ENCODE measurements at places on chromosomes 12 and 14. TPM values are rescaled to one million over a fixed set of nuclear protein-coding genes. Genes with fewer than 3 reads are reported as not detected.

- DNase-seq = no peak
Measured at GRCh38 chr12:132307976-132308852, 21.2 kb downstream of the GALNT9 start.

- no peak for DNase-seq
Measured at GRCh38 chr14:25464078-25464477, 414.1 kb upstream of the STXBP6 start.

Gene PSMC6
- total RNA-seq = 53.4 TPM

DNA sequence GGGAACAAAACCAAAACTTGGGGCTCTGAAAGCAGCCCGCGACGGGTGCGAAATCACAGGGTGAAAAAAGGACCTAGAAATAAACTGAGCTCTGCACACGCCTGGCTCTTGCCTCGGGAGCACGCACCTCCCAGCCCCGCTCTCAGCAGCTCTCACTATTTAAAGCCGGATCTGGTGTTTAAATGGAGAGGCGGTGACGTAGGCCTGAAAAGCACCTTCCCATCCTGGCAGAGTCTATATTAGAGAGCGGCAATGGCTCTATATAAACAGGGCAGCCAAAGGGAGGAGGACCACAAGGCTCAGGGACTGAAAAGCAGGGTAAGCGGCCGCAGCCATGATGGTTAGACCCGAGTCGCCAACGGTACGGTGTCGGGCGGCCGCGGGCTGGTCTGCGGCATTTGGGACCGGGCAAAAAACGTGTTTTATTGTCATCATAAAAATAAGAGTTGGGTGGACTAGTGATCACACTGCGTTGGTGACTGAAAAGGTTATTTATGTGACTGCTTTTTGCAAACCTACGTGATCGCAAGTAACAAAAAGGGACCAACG lies 1.5 kb downstream of the GTF2A1 start:
- DNase-seq = peak; percentile 98

Gene TMPRSS12
- not detected for total RNA-seq

DNA sequence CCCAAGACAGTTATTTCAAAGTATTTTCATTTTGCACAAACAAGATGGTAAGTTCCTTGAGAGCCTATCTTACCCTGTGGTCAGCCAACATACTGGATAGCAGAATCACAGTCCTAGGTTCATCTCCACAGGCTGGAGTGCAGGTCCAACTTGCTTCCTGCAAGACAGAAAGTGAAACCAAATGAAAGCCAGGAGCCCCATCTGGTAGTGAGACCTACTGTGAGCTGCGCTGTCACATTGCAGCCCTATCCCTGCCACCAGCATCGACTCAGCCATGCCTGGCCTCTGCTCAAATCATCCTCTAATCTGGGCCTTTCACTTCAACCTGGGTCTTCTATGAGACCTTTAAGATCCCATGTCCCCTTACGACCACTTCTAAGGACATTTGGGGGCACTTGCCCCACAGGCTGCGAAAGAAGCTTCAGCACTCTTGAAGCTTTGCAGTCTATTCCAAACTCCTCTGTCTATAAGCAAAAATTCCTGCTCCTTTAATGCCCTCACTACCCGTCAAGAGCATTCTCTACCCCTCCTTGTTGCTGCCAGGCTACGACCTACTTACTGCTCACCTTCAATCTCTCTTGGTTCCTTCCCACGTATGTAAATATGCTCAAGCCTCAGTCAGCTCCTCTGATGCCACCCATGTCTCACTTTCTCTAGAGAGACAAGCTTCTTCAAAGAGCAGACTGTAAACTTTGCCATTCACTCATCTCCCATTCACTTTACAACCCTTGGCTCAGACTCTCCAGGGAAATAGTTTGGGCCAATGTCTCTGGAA lies 55.9 kb upstream of the TSPAN11 start:
- no peak for DNase-seq

Gene MMP17
- total RNA-seq = 9.9 TPM

Gene ENDOU
- total RNA-seq = under 0.01 TPM

DNA sequence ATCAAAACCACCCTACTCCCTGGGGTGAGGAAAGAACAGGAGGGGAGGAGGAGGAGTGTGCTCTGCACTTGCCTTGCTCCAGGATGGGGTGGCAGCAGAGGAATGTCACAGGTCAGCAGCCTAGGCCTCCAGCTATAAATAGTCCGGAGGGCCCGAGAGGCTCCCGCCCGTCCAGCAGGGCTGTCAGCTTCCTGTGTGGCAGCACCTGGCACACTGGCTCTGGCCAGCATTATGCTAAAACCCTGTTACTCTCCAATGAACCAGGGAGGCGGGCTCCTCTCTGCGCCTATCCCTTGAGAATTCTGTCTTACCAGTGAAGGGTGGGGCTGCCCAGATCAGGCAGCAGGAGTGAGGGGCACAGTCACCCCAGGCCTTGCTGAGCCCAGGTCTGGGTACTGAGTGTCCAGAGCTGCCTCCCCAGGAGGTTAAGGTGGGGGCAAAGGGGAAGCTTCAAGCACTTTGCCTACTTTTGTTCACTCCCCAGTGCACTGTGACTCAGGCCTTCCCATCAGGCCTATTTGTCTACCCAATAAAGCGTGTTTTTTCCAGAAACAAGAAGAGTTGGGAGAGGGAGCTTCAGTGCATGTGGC lies 1.2 kb upstream of the COX14 start:
- no peak for DNase-seq

GRCh38 chr12:124633365-124634362 lies 66.3 kb upstream of the NCOR2 start:
- no peak for DNase-seq

Gene WBP11
- total RNA-seq = 11.5 TPM

GRCh38 chr14:98909251-98909944 lies 362.6 kb downstream of the BCL11B start:
- DNase-seq = peak; percentile 1

Gene CLEC2A
- not detected for total RNA-seq

GRCh38 chr14:53968726-53969125 lies 12.1 kb upstream of the BMP4 start:
- no peak for DNase-seq

DNA sequence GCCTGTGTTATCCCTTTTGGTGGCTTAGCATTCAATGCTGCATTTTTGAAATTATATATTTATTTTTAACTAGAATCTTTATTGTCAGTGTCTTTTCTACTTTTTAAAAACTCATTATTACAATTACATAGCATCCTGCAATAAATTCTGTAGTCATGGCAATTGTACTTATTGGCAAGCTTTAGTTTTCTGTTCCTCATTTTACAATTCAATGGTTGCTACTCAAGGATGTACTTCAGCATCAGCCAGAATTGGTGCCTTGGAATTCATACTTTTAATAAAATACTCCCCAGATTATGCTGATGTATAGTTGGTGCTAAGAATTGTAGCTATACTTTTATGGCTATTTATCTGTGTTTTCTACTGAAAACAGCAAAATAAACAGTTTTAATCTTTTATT lies 1756.8 kb upstream of the SEL1L start:
- DNase-seq = no peak

- no peak for DNase-seq
Measured at GRCh38 chr14:93707475-93707874, 80.8 kb downstream of the PRIMA1 start.

DNA sequence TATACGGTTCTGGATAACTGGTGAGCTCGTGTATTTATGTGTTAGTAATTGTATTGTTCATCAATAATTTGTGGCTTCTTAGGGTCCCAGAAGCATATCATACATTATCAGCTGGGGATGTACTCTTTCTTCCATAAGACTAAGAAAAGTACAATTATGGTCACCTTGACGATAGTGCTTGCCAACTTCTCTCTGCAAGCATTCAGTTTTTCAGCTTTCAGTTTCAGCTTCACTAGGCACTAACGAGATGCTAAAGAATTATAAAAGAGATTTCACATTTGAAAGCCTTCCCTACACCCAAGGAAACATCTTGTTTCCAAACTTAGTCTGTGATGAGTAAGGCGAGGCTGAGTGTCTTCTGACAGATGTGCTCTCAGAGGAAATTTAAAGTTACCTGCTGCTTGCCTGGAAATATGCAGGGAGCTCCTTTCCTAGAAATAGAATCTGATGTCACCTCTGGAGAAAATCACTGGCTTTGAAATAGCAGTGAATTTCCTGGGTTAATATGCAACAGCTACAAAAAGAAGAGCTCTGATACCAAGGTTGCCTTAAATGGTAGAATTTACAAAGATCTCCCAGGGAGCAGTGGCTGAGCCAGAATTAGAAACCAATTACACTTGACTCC lies 1419.9 kb upstream of the TMEM132C start:
- no peak for DNase-seq

DNA sequence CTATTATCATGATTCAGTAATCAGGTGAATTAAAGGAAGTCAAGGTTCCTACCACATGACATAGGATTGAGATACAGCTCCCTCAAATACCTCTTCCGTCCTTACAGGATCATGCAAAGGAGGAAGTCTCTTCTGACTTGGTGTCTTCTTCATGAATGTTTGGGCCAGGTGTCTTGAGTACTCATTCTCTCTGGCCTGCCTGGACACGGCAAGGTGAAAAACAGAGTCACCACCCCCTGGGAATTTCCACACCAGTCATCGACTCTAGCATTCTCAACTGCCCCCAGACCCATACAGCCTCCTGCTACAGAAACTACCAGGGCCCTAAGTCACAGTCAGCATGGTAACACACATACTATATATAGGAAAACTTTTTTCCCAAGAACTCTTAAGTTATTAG lies 44.9 kb upstream of the LTBP2 start:
- no peak for DNase-seq

Gene PABPN1
- total RNA-seq = 46.2 TPM

DNA sequence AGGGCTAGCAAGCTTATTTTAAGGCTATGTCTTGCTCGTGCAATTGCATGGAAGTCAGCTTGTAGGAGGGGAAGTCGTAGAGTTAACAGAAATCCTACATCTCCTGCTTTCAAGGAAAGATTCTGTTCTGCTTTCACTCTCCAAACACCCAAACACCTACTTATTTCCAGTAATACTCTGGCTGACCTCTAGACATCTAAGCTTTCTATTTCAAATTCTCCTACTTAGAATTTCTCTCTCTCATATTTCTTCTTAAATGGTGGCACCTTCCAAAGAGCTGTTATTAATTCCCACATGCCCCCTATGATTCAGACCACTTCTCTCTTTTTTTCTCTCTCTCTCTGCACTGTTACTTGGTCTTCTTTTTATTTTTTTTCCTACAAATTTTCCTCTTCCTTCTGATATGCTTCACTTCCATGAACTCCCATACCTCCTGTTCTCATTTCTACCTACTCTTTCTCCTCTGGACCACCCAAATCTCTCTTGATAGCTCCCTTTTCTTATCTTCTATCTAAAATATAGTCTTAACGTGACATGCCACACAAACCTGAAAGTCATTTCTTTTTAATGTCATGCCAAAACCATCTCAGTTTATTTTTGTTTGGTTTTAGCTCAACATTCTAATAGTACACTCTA lies 90.8 kb downstream of the RPS6KA5 start:
- no peak for DNase-seq

Gene SERPINA12
- not detected for total RNA-seq

GRCh38 chr14:38605193-38606114 lies 349.6 kb upstream of the CLEC14A start:
- peak; percentile 19 for DNase-seq

Gene SLCO1A2
- total RNA-seq = not detected

DNA sequence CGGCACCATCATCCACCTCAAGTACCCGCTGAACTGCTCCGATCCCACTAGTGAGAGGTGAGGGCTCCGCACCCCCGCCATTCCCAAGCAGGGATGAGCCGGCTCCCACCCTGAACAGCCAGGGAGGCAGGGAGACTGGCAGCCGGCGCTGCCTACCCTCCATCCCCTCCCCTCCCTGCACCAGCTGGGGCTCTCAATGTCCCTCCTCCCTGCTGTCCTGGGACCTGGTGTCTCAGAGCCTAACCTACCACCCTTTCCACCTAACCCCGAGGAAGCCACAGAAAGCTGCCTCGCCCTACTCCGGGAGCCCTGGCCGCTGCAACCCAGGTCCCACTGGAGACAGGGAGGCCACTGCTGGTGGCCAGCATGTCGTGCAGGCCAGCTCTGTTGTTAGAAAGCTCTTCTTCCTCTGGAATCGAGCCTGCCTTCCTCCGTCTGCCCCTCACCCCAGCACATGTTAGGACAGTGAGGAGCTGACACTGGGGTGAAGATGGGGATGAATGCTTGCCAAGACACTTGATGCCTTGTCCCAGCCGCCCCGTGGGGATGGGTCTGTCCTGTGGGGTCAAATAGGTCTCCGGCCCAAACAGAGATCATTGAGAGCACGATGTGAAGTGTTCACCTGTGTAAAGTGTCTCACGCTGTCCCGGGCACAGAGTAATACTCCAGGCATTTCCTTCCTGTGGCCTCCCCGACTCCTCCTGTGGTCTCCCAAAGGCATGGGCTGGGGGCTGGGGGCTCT lies 1.1 kb downstream of the PTPN6 start:
- DNase-seq = no peak

Gene FAM234B
- total RNA-seq = 6.5 TPM

Gene CRACR2A
- 12.2 TPM for total RNA-seq

Gene TEX52
- not detected for total RNA-seq

Gene MGAT4C
- total RNA-seq = under 0.01 TPM

DNA sequence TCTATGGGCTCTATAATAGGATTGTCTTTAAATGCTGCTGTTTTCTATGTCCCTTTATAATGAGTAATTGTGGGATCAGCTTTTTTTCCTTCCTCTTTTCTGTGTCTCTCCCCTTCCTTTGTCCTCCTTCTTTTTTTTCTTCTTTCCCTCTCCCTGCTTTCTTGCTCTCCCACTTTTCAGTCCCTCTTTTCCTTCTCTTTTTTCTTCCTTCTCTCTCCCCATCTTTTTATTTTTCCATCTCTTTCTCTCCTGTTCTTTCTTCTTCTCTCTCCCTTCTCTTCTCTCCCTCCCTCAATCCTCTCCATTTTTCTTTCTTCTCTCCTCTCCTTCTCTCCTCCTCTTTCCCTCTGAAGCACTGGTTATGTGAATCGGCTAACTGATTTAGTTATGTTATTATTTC lies 62.5 kb upstream of the RD3L start:
- DNase-seq = no peak

- DNase-seq = peak; percentile 59
Measured at GRCh38 chr14:20617138-20618003, 24.1 kb downstream of the OR6S1 start.

Gene LRCOL1
- total RNA-seq = 2.2 TPM

Gene NID2
- 9.7 TPM for total RNA-seq

GRCh38 chr14:98770151-98770550 lies 501.8 kb downstream of the BCL11B start:
- no peak for DNase-seq

DNA sequence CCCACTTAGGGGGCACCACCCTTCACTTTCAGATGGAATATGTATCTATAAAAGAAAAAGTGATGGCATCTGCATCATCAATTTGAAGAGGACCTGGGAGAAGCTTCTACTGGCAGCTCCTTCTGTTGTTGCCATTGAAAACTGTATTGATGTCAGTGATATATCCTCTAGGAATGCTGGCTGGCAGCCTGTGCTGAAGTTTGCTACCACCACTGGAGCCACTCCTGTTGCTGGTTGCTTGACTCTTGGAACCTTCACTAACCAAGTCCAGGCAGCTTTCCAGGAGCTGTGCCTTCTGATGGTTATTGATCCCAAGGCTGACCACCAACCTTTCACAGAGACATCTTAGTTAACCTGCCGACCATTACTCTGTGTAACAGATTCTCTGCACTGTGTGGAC lies 44.7 kb downstream of the RIMKLB start:
- DNase-seq = peak; percentile 21

- DNase-seq = no peak
Measured at GRCh38 chr12:132562489-132563021, 47.8 kb downstream of the LRCOL1 start.

Data from lung microvascular endothelial cell (primary cell).